ENCODE measurements at places on chromosomes 16 and 17.

DNA sequence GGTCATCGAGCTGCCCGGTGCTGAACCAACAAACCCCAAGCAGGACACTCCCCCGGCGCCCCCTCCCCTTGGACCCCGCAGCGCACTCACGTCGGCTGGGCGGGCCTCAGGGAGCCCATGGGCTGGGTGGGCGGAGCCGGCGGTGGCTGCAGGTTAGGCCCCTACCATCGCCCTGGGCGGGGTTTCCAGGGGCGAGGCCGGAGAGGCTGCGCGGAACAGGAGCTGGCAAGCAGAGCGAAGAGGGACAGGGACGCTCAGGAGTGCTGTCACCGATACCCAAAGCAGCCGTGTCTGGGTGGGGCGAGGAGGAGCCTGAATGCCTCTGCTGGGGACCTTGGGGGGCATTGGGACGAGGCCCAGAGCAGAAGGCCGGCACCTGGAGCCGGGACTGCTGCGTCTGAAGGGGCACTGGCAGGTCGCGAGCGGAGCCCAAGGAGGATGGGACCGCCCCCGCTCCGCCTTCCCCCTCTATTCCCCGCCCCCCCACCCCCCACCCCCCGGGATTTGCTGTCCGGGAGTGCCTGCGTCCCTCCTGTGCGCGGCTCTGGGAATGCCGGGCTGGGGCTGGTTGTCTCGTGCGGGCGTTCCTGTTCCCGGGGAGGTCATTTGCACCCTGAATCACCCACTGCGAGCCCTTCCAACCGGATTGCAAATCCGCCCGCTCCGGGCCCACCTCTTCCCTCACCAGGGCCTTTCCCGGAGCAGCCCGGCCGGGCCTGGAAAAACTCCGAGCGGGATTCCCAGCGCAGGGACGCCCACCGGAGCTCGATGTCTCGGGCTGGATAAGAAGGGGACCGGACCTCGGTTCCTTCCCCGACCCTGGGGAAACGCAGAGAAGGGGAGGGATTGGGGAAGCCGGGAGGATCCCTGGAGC lies 902 bp downstream of the ARHGAP27 start:
- peak; percentile 80 for DNase-seq

- DNase-seq: no peak
Measured at GRCh38 chr17:57563958-57564357, 181.1 kb downstream of the CCDC182 start.

GRCh38 chr16:47886631-47887415 lies 269.0 kb downstream of the ABCC12 start:
- DNase-seq: no peak

DNA sequence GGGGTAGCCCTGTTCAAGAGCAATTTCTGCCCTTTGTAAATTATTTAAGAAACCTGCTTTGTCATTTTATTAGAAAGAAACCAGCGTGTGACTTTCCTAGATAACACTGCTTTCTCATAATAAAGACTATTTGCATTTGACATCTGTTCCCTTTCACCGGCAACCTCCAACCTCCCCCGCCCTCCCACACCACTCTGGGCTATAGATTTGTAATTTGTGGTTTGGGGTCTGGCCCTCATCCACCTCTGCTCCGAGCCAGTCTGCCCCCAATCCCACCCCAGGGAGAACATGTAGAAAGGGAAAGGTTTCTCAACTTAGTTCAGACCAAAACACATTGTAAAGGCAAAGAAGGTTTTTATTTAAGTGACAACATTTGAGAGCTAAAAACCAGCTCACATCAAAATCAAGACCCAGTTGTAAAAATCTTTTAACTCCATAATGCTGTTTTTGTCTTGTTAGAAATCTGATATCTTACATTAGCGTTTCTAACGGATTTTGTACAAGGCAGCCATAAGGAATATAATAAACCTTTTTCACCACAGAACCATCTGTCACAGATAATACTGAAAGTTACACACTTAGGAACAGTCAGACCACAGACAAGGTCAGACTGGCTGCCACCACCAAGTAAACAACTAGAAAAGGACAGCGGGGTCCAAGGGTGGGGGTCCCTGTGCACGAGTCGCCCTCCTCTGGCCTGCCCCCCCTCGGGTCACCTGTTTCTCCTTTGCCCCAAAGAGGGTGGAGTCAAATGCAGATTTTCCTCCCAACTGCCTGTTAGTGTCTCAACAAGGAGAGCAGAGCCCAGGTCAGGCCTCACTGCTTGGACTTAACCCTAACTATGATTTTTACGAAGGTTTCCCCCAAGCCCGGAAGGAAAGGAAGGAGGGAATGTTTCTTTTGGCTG lies 6.9 kb downstream of the PIMREG start:
- DNase-seq: no peak

DNA sequence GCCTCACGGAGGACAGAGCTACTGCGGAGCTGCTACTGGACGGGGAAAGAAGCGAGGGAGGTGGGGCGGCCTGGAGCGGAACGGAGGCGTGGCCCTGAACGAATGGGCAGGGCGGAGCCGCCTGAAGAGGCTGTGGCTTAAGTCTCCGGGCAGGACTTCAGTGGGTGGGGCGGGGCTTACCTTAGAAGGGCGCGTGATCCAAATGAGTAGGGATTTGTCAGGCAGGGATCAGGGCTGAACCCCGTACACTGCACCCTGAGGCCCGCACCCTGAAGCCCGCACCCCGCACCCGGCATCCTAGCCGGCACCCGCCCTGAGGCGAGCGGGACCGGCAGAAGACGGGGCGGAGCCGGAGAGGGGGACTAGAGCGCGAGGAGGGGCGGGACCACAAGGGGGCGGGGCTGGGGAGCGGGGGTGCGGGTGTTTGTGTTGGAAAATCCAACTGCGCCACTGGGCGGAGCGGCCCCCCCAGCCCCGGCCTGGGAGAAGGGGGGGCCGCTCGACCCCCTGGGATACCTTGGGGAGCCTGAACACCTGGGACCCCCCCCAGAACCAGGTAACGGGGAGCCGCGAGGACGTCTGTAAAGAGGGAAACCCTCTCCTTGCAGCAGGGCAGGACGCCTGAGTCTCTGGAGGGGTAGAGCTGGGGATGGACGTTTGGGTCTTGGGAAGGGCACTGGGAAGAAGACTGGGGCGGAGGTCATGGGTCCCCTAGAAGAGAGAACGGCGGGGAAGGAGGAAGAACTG lies at the start of gene KDM6B:
TSS of gene KDM6B (plus strand) at position 423 of the 747 bp plus-strand sequence. CDS start 11,338 bp downstream, outside the sequence.
- DNase-seq: peak; percentile 89

GRCh38 chr16:28883221-28883996 lies 5.1 kb downstream of the ATP2A1 start:
- DNase-seq: no peak

DNA sequence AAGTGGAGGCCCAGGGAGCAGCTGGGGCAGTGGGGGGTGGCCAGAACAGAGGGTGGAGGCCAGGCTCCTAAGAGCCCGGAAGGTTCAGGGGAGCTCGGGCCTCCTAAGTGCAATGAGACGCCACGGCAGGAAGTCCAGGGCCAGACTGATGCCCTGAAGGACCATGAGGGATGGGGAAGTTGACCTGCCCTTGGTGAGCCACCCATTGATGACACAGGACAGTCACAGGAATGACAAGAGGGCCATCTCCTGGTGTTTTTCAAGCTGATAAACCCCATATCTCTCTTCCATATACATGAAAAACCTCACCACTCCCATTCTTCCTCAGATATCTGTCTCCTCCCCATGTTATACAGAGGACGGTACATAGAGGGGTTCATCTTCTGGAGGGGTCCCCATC lies 5.8 kb upstream of the MRPL58 start:
- DNase-seq: no peak

DNA sequence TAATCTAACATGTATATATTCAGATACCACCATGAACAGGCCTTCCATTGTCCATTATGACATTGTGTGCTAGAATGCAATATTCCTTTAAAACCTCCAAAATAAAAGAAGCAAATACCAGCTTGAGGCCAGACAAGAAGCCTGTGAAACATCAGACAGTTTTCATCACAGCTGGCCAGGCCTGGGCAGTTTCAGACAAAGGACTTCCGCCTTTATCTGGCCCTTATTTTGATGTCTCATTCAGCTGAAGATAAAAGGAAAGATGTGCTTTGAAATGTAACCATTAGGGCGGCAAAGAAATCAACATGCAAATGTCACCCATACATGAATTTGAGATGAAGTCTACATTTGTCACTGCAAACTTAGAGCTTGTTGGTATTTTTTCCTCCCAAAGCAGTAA lies 737.5 kb downstream of the KCNJ2 start:
- no peak for DNase-seq

- DNase-seq: no peak
Measured at GRCh38 chr17:32941419-32942032, 13.6 kb downstream of the TMEM98 start.

- DNase-seq: no peak
Measured at GRCh38 chr17:12727076-12727760, 61.5 kb downstream of the MYOCD start.

- peak; percentile 46 for DNase-seq
Measured at GRCh38 chr16:89422527-89422904, 67.8 kb downstream of the ANKRD11 start.

DNA sequence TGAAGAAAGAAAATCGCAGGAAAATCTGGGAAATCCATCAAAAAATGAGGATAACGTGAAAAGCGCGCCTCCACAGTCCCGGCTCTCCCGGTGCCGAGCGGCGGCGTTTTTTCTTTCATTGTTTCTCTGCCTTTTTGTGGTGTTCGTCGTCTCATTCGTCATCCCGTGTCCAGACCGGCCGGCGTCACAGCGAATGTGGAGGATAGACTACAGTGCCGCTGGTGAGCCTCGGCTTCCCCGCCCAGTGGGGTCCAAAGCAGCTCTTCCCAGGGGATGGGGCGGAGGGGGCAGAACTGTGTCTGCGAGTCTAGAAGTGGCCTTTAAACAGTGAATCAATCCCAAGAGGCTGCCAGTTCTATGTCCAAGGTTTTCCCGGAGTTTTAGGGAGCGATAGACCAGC lies 19.8 kb downstream of the FAM234A start:
- DNase-seq: no peak

DNA sequence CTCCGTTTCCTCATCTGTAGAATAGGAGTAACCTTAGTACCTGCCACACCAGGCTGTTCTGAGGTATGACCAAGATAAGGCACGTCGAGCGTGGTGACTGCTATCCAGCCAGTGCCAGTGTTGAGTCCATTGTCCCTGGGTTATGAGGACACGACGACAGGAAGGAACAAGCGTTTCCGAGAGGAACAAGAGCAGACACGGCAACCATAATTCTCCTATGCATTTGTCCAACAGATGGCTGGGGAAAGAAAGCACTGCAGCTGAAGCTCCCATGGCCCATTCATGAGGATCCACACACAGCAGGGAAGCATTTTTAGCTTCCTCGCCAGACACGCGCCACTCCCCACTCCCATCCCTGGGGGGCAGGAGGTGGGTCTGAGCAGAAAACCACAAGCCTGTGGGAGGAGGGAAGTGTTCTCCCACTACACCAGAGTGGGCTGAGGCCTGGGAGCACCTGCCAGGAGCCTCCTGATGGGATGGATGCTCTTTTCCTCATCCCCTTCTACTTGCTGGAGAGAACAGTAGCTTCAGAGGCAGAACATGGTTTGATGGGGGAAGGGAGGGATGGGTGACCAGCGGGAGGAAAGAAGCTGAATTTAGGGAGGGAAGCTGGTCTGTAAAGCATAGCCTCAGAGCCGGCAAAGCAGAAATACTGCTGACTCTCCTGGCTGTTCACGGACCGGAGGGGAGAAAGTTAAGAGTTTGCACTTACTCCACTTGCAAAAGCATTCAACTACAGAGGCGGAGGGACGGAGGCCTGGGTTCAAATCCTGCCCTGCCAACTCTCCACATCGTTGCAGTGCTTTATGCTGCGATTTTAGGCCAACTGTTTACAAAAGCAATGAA lies 2.7 kb downstream of the COTL1 start:
- DNase-seq: no peak

- no peak for DNase-seq
Measured at GRCh38 chr16:21120976-21121520, 29.6 kb downstream of the DNAH3 start.

GRCh38 chr16:67156143-67156844 lies 3.4 kb downstream of the TRADD start:
- DNase-seq: no peak

GRCh38 chr17:14738652-14738988 lies 437.7 kb downstream of the HS3ST3B1 start:
- DNase-seq: no peak

DNA sequence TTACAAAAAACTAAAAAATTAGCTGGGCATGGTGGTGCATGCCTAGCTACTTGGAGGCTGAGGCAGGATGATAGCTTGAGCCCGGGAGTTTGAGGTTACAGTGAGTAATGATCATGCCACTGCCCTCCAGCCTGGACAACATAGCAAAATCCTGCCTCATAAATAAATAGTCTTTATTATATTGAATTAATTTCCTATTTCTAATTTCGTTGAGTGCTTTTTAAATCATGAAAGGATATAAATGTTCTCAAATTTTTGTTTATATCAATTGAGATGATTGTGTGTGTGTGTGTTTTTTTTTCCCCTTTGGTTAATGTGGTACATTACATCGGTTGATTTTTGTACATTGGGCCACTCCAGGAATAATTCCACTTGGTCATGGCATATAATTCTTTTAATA lies 32.0 kb upstream of the AQP8 start:
- no peak for DNase-seq

DNA sequence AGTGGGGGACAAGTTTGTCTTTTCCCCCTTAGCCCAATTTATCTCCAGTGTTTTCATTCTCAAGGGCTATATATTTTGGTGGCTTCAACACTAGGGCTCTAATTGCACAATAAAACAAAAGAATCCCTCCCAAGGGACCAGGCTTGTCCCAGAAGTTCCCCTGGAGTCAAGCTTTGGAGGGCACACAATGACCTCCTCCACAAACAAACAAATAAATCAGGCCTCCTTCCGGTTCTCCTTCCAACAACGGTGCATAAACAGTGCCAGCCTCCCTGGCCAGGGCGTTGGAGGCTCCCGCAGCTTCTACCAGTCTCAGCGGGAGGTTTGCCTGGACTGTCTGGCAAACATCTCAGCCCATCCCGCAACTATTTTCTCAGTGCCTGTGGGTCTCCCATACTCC lies 188.0 kb upstream of the FOXF1 start:
- DNase-seq: no peak

DNA sequence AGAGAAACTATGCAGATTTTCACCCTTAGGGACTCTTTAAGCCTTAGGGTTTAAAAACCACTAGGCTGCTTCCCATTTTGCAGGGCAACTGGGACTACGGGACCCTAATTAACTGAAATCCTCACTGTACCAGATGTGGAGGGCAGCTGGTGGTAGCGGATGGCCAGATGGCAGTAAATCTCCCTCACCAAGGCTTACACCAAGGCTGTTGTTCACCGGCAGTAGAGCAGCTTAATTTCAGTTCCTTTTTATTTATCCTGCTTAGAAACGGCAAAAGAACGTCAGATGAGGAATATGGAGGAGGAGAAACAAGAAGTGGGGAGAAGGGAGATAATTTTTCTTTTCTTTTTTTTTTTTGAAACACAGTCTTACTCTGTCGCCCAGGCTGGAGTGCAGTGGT lies 6.5 kb downstream of the ABHD15 start:
- no peak for DNase-seq

DNA sequence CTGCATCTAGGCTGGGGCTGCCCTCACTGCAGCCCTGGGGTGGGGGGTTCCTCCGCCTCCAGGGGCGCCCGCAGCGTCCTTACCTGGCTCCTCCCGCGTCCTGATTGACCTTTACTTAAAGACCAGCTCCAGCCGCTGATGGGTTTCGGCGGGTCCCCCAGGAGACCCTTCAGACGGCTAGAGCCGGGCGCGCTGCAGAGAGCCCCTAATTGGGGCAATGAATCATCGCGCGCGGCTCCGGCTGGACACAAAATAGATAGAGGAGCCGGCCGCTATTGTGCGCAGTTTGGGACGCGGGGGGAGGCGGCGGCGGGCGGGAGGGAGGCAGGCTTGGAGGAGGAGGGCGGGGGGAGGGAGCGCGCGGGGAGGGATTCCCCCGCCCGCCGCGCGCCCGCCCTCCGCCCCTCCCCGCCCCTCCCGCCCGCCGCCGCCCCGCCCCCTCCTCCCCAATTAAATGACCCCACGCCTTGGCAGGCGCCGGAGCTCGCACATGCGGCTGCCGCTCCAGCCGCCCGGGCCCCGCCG lies 56.5 kb upstream of the CIBAR2 start:
- DNase-seq: no peak

Measured in T-helper 2 cell treated with Interferon-gamma antibody and Interleukin-4, amounts not matched to agents 5 μg/mL and 100 μg/mL, for 36 hours (primary cell).